ENCODE measurements at places on chromosomes 4 and X.

DNA sequence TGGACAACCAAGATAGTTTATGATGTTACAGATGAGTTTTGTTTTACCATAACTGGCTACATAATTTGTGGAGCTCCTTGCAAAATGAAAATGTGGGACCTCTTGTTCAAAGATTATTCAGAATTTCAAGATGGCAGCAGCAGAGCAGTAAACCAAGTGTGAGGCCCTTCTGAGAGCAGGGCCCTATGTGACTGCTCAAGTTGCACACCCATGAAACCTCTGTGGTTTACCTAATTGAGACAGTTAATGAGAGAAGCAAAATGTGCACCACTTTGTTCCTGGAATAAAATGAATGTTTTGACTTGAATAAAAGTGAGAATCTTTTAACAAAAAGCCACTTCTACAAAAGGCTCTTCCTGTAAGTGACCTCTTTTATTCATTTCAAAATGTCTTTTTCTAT lies 519.2 kb downstream of the RPA4 start:
- DNase-seq, result no peak

GRCh38 chr4:98603683-98604521 lies 54.5 kb downstream of the TSPAN5 start:
- no peak for DNase-seq

- no peak for DNase-seq
Measured at GRCh38 chr4:88799900-88800299, 102.3 kb upstream of the NAP1L5 start.

- no peak for DNase-seq
Measured at GRCh38 chr4:48683784-48684666, 96.1 kb downstream of the FRYL start.

DNA sequence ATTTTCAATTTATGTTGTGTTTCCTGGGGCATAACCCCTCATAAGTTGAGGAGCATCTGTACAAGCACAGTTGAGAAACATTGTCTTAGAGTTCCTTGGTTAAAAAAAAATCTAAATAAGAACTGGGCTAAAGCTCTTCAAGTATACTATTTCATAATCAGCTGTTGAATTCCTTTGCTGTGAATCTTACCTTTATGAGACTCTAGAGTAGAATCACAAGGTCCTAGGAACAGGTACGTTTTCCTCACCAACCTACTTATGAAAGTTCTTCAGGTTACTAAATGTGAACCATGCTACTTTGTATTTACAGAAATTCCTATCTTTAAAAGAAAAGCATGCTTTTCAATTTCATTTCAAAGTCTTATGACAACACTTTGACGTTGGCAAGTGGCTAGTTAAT lies 20.9 kb upstream of the SOD3 start:
- no peak for DNase-seq

DNA sequence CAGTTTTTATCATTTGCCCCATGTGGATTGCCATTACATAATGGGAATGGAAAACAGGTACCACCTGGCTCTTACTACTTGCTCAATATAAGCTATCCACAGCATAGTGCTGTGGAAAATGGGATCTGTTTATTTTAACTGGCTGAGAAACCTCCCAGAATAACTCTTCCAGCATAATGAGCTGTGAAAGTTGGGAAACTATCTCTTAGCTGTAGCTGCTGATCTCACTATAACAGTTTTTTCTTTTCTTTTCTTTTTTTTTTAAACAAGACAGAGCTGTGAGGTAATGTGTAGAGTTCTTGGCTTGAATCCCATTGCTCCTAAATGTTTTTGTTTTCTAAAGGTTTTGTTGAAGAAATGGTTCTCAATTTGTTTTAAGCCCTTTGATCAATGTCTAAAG lies 988.3 kb downstream of the PCDH19 start:
- DNase-seq, result no peak

DNA sequence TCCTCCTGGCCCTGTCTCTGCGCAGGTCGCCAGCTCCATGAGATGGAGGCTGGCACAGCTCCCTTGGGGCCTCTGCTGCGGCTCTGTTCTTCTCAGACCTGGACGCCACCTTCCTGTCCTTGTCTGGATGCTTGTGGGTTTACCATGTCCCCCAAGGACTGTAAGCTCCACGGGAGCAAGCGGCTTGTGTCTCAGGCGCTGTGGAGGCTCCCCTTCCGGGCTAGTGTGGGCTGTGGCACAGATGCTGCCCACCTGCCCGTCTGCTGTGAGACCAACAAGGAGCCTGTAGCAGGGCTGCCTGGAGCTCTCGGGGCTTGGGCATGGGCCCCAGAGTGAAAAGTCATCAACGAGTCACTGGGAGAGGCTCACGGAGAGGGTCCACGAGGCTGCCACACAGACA lies 25.2 kb downstream of the NAT8L start:
- DNase-seq, result no peak

GRCh38 chrX:121987163-121987562 lies 939.8 kb downstream of the GLUD2 start:
- no peak for DNase-seq

DNA sequence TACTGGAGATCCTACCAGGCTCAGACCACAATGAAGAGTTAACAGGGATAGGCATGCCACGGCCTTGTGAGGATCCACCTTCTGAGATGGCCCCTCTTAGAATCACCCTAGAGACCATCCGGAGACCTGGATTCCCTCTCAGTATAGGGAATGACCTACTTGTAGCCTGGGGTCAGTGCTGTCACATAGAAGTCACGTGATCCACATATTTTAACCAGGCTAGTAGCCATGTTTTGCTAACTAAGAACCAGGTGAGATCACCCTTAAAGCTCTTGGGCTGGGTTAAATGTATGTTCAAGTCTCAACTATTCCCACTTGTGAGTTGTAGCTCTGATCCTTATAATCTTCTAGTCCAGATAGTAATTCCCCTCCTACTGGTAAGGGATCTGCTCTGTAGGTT lies 215.4 kb downstream of the CCNG2 start:
- no peak for DNase-seq

- no peak for DNase-seq
Measured at GRCh38 chr4:2458546-2459491, 10.1 kb upstream of the RNF4 start.

- no peak for DNase-seq
Measured at GRCh38 chrX:150768132-150768485, 74.9 kb downstream of the MTMR1 start.

DNA sequence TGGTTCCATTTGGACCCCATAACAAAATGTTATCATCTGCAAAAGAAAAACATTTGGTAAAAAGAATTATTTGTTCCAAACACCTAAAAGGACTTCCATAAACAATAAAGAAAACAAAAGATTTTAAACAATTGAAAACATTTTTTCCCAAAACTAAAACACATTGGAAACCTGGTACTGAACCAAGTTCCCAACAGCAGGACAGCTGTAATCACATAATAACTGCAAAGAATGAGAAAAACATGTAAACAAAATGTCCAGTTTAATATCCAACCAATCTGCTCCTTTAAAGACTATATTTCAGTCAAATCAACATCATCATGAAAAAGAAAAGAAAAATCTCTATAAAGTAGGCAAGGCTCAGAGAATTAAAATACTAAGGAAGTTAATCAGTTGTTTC lies 36.3 kb downstream of the PRDM5 start:
- no peak for DNase-seq

- DNase-seq, result no peak
Measured at GRCh38 chr4:100087743-100088142, 102.5 kb downstream of the DDIT4L start.

- DNase-seq, result no peak
Measured at GRCh38 chrX:102712216-102712966, at the start of gene GPRASP2. GPRASP2 (plus strand) TSS chrX:102712448; CDS start chrX:102714870, 2,422 bp downstream.

- DNase-seq, result no peak
Measured at GRCh38 chr4:6660430-6660829, 19.9 kb downstream of the MRFAP1 start.

- no peak for DNase-seq
Measured at GRCh38 chr4:76610751-76611547, 175.9 kb downstream of the SHROOM3 start.

DNA sequence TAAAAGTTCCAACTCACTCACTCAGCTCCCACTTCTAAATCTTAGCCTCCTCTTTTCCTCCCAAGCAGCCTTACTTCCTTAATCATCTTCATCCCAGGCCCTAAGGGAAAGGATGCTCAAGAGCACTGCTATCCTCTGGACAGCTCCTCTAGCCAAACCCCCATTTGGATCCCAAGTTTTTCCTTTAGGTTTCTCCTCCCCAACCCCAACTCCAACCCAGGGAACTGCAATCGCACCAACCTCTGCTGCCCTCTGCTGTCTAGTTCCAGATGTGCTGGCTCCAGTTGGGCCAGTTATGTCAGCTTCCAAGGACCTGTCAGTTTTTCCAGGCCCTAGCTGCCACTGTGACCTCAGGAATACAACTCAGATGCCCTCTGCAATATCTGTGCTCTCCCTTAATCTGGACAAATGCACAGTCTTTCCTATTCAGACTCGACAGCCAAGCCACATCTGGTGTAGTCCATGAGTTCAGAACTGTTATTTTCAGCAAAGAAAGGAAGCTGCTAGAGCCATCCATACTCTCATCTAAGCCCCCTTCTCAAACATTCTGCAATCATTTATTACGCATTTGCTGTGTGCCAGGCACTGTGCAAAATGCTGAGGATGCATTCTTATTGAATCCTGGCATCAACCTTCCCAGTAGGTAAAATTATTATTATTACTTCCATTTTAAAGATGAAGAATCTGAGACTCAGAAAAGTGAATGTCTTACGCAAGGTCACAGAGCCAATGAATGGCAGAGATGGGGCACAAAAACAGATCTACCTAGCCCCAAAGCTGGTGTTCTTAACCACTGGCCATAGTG lies 12.3 kb upstream of the XPNPEP2 start:
- no peak for DNase-seq

DNA sequence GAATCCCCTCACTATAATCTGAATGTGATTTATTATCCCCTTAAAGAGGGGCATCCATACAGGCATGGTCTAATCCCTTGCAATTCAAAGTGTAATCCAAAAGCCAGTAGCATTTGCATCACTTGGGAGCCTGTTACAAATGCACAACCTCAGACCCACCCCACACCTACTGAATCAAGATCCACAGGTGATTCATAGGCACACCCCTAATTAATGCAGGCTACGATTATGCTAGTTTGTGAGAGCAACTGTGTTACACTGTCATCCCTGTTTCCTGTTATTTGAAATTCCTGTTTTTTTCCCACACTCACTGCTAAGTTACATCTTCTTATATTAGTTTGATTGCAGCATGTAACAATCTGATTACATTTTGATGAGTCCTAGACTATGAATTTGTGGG lies 120.0 kb downstream of the RAB28 start:
- DNase-seq, result no peak

GRCh38 chr4:141130947-141131605 lies 2.2 kb downstream of the RNF150 start:
- no peak for DNase-seq

GRCh38 chr4:122412547-122412946 lies 33.7 kb downstream of the ADAD1 start:
- no peak for DNase-seq

DNA sequence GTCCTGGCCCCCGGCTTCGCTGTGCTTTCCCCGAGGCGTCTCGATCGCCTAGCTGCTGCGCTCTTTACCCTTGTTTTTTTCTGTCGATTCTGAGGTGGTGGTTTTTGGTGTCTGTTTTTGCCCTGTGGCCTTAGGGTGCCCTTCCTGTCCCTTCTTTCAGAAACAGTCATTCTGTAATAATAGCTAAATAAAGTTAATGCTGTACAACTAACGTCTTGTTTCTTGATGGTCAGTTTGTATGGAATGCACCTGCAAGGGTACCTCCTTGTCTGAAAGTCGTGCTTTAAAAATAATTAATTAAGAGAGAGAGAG lies 686 bp downstream of the FIP1L1 start:
- DNase-seq, result no peak

DNA sequence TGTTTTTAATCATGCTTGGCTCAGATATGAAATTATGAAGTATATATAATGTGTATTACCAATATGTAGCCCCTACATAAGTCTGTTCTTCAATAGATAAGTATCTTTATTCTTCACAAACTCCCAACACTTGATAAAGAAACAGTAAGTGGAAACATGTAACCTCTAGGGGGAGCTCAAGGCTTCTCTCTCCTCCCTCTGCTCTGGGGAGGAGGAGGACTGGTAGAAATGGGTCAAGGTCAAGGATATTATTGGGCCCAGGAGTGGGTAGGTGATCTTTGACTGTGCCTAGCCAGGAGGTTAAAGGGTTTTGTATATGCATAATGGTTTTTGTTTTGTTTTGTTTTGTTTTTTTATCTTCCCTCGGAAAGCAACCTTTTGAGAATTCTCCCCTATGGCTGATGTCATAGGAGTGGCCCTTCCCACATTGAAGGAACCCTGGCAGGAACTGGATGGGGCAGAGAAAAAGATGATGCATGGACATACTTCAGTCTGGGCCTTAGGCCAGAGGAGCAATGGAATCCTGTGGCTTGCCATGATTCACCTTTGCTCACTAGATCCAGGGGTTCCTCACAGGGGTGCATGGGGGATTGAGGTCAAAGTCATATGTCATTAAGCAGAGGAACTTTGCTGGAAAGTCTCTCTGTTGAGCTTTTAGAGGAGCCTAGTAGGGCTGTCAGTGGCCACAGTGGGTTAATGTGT lies 460.3 kb downstream of the MID1IP1 start:
- no peak for DNase-seq

- DNase-seq, result no peak
Measured at GRCh38 chr4:154254999-154255398, 236.6 kb downstream of the DCHS2 start.

DNA sequence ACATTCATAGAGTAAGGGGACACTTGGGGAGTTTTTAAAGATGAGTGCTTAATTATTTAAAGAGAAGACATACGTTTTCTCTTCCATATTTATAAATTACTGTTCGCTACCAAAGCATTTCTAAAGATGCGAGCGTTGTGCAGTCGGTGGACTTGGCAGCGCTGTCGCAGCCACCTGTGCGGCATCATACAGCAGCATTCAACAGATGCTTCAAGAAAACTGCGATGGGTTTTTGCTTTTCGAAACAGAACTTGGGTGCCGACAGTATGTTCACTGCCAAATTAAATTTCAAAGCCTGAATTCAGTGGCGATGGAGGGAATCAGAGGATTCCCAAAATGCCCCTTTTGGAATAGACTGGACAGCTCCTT lies 1.6 kb upstream of the HTR2C start:
- no peak for DNase-seq

- DNase-seq, result no peak
Measured at GRCh38 chrX:21167011-21167410, 207.2 kb upstream of the CNKSR2 start.

DNA sequence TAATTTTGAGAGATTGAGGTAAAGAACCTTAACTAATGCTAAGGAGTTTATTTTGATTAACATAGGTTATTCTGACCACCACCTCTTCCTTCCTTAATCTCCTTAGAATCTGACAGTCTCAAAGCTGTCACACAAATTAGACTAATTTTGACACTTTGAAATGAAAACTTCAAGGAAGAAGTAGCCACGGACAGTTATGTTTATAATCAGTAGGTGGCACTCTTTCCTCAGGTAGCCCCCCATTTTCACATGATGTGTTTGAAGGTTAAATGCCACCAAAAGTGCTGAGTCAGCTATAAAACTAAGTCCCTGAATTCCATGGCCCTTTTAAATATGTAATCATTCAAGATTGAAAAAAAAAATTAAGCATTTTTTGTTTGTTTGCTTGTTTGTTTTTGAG lies 22.4 kb downstream of the TMEM33 start:
- DNase-seq, result no peak

GRCh38 chr4:84547211-84547610 lies 35.7 kb upstream of the CDS1 start:
- no peak for DNase-seq

GRCh38 chr4:6730603-6731317 lies 14.8 kb downstream of the BLOC1S4 start:
- DNase-seq, result no peak

- DNase-seq, result no peak
Measured at GRCh38 chr4:146158036-146158745, 17.3 kb upstream of the LSM6 start.
